ENCODE measurements at places on chromosomes 16 and 17. TPM values are rescaled to one million over a fixed set of nuclear protein-coding genes. Genes with fewer than 3 reads are reported as not detected.

- no peak for DNase-seq
These were observed 299.5 kb upstream of the PMFBP1 start for GRCh38 chr16:72471317-72471924.

ADAM11 gene
- 0.66 TPM for total RNA-seq

NPB gene
- total RNA-seq: 0.51 TPM

CACNG1 gene
- not detected for total RNA-seq

Data from fibroblast of lung (primary cell).